ENCODE measurements at places on chromosomes 7 and 10.

DNA sequence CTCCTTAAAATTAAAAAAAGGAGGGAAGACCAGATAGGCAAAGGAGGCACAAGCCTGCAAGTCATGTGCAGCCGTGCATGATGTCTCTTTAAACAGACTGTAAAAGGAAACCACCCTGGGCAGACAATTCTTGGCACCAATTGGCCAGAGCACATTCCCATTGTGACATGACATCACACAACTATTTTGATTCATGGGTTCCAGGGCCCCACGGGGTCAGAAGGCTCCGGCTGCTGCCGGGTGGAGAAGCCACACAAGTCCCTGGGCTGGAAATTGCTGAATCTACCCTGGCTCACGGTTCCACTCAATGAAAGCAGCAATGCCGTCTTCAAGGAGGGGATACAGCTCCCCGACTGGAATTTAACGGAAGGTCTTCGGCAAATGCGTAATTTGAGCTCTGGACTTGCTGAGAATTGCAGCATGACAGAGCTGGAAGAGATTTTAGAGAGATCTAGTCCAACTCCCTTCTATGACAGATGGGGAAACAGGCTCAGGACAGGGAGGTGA lies 140.5 kb downstream of the PRKAG2 start:
- DNase-seq, result peak; percentile 89

- no peak for DNase-seq
Measured at GRCh38 chr10:69458430-69459100, 7.3 kb downstream of the TSPAN15 start.

DNA sequence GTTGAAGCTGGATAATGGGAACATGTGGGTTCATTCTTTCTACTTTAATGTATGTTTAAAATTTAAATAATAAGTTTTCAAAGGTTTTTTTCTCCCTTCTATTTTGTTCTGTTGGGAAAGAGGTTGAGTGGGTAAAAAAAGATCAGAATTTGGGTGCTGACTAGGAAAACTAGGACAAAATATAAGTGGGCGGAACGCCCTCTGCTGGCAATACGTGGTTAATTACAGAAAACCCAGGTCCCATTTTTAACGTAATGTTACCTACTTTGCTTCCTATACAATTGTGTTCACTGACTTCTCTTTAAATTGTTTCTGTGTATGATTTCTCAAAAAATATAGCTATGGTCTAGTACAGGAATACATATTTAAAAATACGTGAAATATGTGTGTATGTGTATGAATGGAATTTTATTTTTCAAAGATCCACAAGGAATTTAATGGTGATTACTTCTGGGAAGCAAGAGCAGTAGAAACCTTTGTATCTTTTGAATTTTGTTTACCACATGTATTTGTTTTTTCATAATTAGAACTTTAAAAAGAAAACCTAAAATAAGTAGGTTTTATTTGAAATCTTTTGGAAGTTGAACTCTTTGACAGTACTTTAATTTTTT lies 8.7 kb downstream of the ECD start:
- DNase-seq, result peak; percentile 5

GRCh38 chr7:14807507-14807906 lies 95.0 kb downstream of the DGKB start:
- DNase-seq, result no peak

DNA sequence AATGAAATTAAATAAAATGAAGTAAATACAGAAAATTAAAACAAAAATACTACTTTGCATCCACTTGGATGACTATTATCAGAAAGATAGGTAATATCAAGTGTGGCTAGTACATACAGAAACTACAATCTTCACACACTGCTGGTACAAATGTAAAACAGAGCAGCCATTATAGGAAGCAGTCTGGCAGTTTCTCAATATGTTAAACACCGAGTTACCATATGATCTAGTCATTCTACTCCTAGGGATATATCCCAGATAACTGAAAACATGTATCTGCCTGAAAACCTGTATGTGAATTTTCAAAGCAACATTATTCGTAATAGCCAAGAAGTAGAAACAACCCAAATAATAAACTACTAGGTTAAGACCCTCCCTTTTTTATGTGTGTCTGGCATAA lies 33.4 kb downstream of the LARP4B start:
- no peak for DNase-seq

DNA sequence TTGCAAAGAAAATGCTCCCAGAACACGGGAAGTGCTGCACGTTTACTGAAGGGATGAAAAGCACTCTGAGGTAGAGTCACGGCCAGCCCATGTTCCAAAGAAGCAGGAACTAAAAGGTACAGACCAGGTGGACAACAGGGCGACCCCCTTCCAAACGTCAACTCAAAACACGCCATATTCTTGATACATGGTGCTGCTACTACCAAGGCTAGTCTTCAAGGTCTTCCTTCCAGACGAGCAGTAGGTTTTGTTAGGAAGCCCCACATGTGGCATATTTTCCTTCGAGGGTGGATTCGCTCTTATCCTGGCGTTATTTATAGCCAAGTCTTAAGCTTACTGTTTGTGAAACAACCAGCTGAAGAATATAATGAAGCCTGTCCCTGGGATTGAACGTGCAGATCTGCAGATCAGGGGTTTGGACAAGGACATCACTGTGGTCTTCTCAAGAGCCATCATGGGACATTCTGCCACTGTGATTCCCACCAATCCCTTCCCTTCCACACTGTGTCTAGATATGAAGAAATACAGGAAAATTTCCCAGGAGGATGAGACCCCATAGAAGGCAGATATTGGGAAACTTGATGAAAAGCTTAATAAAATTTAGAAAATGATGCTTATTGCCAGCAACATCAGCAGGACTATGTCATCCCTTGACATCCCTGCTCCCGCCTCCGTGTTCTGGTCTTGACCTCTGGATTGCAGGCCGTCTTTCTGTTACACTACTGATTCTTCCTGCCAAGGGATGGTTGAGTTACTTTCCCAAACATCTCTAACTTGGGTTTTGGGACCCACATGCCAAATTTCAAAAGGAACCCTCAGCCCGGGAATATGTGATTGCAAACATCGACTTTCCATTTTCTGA lies 734.4 kb downstream of the PARD3 start:
- no peak for DNase-seq

- no peak for DNase-seq
Measured at GRCh38 chr10:121438333-121438732, 159.9 kb downstream of the FGFR2 start.

Measured in NCI-H2227 treated with DMSO at 0.1 percent for 48 hours (cell line).